SHP77 (cell line): ENCODE measurements at places on chromosomes 1 and 21.

DNA sequence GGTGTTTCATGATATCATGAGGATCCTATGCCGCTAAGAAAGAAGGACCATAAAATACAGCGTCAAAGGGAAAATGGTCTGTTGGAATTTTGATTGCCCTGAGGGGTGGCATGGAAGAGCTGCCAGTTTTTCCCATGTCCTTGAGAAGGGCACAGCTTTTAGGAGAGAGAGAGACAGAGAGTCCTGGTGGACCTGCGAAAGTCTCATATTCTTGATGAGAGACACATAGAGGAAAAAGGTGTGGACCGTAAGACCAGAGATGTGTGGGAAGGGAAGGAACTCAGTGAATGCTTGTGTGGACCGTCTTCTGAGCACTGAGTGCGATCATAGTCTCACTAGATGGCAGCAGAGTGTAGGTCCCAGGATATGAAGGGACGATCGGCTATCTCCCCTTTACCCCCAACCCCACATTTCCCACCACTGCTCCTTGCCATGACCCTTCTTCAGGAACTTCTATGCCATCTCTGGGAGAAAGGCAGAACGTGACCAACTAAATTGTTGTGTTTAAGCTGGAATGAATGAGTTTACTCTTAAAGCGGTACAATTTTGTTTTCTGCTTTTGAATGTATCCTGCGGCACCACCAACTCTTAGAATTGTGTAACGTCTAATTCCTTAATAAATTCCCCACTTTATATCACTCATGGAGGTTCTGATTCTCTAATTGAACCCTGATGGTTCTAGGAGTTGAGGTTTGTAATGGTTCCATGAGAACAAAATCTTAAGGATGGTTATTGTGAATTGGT is 117.7 kb downstream of the CTH start:
- peak; percentile 2 for DNase-seq

GRCh38 chr1:1206376-1206965 is at the start of gene TNFRSF18:
TSS of gene TNFRSF18 (minus strand) at chr1:1206592. CDS start at chr1:1206571, 21 bp downstream.
- no peak for DNase-seq

DNA sequence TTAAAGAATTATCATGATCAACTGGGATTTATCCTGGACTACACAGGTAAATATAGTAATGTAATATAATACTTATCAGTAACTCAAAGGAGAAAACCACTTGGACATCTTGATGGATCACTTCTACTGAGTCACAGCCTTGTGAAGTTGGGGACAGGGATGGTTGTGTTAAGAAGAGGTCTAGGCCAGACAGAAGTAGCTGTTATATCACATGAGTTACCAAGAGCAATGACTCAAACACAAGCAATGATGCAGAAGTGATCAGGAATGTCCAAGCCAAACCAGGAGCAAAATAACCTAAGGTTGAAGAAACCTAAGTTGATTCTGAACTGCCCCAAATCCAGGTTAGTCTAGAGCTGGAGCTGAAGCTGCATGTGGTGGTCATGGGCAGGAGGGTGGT is 424.5 kb upstream of the DAB1 start:
- DNase-seq, result no peak

GRCh38 chr1:200115532-200115931 is 88.0 kb downstream of the NR5A2 start:
- DNase-seq, result no peak

- no peak for DNase-seq
These were observed 23.6 kb upstream of the TBX15 start for GRCh38 chr1:119011706-119012105.

DNA sequence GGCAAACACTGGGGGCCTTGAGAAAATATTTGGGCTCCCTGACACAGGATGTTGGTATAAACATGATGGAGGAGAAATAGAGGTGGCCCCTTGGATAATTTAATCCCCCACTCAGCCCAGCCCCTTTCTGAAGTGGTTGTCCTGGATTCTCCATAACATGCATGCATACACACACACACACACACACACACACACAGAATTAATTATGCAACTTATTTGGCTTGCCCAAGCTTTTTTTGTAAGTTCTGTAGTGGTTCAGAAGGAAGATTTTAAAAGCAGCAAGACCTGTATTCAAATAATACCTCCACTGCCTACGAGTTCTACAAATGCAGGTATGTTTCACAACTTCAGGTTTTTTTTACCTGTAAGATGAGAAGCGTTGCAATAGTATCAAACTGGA is 15.0 kb downstream of the ATF3 start:
- DNase-seq, result no peak

DNA sequence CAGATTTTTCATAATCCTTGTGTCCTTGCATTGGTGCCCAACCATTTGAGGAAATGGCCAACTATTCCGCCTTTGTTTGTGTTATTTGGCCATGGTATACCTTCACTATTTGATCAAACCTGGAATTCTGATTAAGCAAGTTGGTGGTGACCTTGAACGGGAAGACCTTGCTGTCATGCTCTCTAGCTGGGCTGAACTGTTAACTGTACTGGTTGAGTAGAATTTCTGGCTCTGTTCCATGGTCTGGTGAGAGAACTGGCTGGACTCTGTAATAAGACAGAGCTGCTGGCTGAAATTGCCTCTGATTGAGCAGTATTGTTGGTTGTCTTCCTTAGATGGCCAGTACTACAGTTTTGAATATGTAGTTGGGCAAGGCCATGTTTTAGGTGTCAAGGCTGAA is 3.0 kb upstream of the LCE3C start:
- DNase-seq, result no peak

DNA sequence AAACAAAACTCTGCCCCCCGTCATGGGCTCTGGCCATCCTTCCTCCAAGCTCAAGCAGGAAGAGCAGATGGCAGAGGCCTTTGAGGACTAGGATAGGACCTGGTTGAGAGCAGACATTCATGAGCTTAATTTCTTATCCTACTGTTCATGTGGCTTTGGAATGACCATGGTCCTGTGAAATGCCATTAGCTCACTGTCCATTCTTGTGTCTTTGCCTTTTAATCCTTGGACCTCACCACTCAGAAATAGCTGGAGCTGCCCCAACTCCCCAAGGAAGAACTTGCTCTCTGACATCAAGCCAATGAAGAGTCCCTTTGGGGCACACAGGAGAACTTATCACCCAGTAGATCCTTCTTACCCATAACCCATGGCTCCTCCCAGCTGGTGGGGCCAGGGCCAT is 11.6 kb upstream of the FAM20B start:
- no peak for DNase-seq

GRCh38 chr1:2877391-2877790 is 75.9 kb upstream of the TTC34 start:
- DNase-seq, result no peak

DNA sequence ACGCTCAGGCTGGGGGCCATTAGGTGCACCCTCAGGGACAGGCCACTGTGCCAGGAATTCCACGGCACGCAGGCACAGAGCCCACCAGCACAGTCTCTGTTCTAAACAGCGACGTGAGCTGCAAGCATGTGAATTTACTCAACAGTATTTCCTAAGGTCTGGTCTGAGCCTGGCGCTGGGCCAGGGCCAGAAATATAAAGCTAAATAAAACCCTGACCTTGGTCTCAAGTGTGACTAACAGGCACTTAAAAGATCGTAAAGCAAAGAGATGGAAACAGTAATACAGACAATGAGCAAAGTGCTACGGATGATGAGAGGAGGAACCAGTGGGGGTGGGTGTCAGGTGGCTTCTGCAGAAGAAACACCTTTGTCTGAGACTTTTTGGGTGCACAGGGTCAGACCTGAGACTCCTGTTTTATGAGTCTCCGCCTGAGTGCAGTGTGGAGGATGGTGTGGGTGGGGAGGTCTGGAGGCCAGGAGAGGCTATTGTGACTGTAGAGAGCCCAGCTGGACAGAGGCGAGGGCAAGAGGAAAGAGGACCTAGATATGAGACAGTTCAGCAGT is 53.4 kb upstream of the EDN2 start:
- DNase-seq, result peak; percentile 9

GRCh38 chr1:189524501-189524900 is 953.2 kb downstream of the BRINP3 start:
- DNase-seq, result no peak

DNA sequence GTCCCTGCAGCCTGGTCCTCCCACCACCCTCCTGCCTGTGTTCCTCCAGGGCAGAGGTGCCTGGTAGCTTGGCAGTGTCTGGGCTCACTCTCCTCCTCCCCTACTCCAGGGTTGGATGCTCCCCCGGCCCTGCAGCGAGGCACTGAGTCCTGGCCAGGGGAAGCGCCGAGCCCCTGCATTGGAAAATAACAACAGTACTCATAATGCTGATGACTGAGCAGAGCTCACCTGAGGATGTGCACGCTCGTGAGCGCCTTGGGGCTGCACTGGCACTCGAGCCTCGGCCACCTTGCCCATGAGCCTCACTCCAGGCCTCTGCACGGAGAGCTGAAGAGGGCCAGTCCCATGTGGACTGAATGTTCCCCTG is 6.0 kb upstream of the ACTRT2 start:
- DNase-seq, result no peak
